ENCODE measurements at places on chromosomes 1 and 21. TPM values are rescaled to one million over a fixed set of nuclear protein-coding genes. Genes with fewer than 3 reads are reported as not detected.

The PMF1 gene
- 40.1 TPM for total RNA-seq

The FCRL3 gene
- 0.84 TPM for total RNA-seq

The PCP4 gene
- 0.68 TPM for total RNA-seq

The C21orf58 gene
- total RNA-seq: 5.8 TPM

The FMO3 gene
- total RNA-seq: 2.4 TPM

The FCGR2B gene
- total RNA-seq: 24.1 TPM

The KRTAP10-2 gene
- total RNA-seq: not detected

All from left lung (tissue), 14 donors.